Stimulated activated CD8-positive, alpha-beta memory T cell treated with anti-CD3 and anti-CD28 coated beads, Interleukin-2, amount 100 ng/mL, for 1 hour (primary cell): ENCODE measurements at places on chromosomes 3 and 15.

DNA sequence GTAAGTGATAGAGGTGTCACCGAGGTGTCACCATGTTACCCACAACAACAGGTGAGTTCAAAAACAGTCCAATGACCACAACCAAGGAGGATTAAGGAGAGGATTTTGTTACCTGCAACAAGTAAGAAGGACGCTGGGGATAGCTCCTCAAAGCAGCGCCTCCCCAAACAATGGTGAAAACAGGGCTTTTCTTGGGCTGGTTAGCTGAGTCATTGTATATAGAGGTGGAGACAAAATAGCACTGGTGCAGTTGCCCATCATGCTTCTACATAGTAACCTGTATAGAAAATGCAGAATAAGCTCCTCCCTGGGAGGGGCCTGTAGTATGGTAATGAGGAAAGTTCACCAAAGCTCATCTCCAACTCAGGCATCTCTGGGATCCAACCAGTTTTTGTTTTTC, 116.9 kb upstream of the EIF1B start:
- no peak for DNase-seq

DNA sequence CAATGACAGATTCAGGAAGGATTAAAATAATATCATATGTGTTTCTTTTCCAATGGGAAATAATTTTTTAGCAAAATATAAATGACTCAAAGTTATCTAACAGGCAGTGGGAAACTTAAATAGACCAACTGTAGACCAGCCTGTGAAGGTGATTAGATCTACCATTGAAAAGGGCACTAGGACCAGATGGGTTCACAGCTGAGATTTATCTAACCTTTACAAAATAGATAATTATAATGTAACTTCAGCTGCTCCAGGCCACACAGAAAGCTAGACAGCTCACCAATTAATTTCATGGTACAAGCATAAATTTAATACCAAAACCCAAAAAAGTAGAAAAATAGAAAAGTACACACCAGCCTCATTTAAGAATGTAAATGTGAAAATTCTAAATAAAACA, 240.4 kb upstream of the MRPL3 start:
- DNase-seq: no peak

GRCh38 chr3:18681818-18682345, 256.7 kb upstream of the SATB1 start:
- no peak for DNase-seq

DNA sequence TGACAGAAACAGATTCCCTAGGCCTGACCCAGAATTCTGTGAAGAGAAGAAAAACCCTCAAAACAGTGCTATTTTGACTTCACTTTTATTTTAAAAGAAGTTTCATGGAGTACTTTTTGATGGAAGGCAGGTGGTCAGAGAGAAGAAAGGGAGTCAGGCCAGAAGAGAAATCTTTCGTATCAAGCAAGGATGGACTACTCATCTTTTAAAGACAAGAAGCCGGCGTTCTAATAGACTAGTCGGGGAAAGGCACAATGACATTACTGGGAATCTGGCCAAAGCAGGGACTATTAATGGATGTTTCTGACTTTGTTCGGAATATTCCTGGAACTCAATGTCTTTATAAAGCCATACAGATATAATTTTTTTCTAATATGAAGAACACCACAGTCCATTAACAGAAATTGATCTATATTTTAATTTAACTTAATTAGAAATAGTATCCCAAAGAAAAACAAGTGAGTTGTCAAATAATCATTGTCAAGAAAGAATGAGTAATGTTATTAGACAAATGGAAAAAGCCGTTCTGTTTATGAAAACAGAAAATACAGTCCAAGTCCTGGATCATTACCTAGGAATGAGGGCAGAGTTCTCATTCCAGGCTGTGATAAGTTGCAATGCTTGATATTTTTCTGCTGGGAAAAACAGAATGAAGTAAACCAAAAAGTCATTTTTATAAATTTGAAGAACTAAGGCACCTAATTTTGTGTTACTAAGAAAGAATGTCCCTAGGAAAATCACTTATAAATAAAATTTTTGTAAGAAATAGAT, 23.7 kb upstream of the PCOLCE2 start:
- DNase-seq: no peak

- no peak for DNase-seq
Observed at GRCh38 chr15:90042766-90043529, 41.8 kb downstream of the ZNF710 start.

GRCh38 chr3:187012609-187013051, 82.3 kb downstream of the ST6GAL1 start:
- no peak for DNase-seq

DNA sequence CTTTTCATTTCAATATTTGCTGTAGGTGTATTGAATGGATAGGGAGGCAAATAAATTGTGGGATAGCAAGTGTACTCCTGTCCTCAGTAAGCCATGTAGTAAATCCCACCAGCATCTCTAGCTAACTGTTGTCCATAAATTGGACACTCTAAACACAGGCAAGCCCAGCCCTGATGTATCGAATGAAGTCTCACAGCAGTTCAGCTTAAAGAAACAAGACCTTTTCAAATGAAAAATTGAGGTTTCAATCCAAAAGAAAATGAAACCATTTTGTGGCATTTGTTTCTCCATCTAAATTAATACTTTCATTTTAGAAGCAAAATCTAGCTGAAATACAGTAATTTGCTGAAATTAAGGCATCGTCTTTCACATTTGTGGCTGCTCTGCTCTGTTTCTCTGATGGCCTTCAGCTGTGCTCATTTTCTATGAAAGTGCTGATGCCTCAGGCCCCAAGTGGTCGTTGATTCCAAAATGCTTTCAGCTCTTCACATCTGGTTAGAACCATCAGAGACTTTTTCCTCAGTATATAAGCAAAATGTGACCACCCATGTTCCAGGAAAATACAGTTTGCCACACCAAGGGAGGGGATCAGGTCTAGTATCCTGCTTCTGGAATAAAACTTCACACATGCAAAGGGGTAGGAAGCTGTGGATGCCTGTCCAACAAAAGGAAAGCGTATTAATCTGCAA, 245.0 kb downstream of the ZMAT3 start:
- DNase-seq: no peak

DNA sequence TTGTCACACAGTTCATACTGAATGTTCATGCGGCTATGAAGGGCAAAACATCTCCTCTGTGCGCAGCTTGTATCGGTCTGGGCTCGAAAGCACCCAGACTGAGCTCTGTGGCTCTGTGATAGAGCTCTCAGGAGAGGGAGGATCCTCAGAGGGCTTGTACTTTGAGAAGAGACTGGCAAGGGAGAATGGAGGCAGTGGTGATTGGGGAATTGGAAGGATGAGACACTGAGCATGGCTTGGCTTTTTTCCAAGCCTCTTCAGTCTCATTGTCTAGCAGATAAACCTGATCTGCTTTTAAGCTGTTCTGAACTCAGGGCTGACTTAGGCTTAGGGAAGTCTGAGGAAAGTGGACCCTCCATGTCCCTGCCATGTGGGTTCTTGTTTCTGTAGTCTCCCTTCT, 43.0 kb downstream of the RAD54L2 start:
- DNase-seq: no peak

GRCh38 chr15:77329202-77329601, 90.7 kb downstream of the PEAK1 start:
- no peak for DNase-seq
